Natural killer cell treated with Interleukin-12 subunit alpha and Interleukin-12 subunit beta and Interleukin-15 and Interleukin-18, amount 100 ng/mL, for 72 hours (primary cell): ENCODE measurements at places on chromosomes 12 and 14.

DNA sequence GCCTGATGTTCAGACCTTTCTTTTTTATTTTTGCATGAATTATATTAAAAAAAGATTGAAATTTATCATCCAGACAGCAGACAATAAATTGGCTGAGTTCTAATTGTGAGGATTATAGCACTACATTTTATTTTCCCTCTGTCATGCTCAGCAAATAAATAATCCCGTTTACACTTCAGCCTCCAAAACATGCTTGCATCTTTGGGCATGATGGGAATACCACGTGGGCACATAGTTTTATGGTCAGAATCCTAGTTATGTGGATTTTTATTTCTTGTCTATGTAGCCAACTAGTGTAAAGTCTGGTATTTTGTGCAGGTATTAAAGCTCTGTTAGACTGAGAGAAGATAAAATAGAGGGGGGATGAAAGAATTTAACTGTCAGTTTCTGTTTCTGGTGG is 276.9 kb upstream of the E2F7 start:
- no peak for DNase-seq

DNA sequence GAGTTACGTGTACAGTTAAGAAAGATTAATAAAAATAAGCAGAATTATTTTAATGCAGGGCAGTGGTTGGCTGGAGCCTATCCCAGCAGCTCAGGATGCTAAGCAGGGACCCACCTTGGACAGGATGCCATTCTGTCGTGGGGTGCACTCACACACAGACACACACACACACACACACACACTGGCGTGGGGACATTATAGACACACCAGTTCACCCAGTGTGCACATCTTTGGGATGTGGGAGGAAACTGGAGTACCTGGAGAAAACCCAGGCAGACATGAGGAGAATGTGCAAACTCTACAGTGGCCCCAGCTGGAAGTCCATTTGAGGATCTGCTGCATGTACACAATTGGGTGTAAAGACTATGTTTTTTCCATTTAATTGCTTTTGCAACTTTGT is 12.8 kb upstream of the IFI27L2 start:
- no peak for DNase-seq

GRCh38 chr12:132353811-132354210 is 24.4 kb upstream of the GALNT9 start:
- no peak for DNase-seq

- DNase-seq = no peak
Observed at GRCh38 chr14:28142400-28143015, 624.1 kb upstream of the FOXG1 start.

DNA sequence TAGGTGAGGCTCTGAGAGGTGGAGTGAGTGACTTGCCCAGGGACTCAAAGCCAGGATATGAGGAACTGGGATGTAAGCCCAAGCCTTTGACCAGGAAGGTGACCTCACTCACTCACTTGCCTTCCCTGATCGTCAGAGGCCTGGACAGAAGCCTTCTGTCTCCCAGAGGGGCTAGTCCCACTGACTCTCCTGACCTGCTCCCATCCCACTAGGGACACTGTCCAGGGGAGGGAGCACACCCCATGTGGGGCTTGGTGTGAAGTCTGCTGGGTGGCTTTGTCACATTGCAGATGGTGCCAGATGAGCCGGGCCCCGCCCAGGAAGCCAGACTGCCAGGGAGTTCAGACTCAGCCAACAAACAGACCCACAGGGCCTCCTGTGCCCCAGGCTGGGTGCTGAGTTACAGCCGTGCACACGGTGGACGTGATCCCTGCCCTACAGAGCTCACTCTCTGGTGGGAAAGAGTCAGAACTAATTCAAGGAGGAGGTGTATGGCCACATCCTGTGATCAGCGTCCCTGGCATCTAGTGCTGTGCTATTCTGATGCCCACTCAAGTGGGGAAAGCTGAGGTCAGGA is 28.3 kb downstream of the MMAB start:
- peak; percentile 68 for DNase-seq
